Activated CD4-positive, alpha-beta T cell treated with anti-CD3 and anti-CD28 coated beads, Interleukin-2, amount 50 U/mL, for 24 hours (primary cell): ENCODE measurements at places on chromosomes 6 and 20.

DNA sequence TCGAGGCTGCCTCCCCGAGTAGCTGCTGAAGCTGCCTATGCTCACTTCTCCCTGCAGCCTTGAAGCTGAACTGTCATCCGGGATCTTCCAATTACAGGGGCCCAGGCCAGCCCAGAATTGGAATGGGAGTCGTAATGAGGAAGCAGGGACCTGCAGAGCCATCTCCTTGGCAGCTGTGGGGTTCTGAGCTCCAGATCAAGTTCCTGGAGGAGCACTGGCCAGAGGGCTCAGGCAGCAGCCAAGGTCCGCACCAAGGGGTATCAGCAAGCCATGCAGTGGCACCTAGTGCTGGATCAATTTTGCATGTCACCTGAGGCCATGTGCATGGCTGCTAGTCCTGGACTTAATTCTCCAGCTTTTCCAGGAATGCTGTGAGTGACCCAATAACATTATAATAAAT is 163.2 kb upstream of the TSHZ2 start:
- DNase-seq = no peak

DNA sequence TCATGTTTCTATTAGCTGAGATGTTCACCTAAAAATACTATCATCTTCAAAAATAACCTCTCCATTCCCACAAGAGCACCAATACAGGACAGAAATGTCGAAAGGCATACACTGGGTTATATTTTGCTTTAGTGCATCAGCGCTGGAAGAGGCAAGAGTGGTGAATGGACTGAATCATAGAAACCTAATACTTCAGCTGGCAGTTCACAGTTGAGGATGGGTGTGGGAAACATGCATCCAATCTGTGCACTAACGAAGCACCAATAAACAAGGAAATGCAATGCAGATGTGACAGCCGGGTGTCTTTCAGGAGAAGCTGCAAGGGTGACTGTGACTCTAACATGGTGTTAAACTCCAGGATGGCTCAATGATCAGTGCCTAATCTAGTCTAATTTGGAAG is 365.8 kb downstream of the ESR1 start:
- DNase-seq = no peak

DNA sequence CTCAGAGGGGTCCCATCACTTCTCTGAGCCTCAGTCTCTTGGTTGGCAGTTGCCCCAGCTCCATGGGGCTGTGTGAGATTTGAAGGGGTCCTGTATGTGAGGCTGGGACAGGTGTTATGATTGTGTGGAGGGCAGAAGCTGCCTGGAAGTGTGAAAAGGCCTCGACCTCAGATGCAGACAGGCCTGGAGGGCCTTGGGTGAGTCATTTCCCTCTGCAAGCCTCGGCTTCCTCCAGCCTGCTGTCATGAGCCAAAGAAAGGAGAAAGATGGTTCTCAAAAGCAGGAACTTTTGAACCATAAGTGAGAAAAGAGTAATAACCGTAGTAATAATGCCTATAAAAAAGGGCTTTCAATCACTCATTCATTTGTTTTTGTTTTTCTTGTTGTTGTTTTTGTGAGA is 37.5 kb downstream of the SNAI1 start:
- no peak for DNase-seq

GRCh38 chr6:35736253-35736894 is 458 bp upstream of the ARMC12 start:
- DNase-seq = peak; percentile 80

DNA sequence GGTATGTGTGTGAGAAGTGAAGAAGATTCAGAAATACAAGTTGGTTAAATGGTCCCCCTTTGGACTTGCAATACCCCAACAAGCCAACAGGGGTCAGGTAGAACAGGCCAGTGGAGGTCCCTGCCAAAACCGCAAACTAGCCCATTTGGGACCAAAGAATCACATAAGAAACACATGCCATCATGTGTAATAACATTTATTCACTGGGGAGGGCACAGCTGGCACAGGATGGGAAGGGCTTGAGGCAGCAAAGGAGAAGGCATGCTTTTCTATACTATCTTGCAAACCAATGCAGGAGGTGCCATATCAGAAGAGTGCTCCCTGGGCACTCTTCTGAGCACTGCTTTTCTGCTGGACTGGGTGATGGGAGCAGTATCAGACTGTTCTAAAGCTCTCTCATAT is 116.1 kb upstream of the TRAF3IP2 start:
- no peak for DNase-seq

GRCh38 chr20:709423-709822 is 33.8 kb upstream of the SCRT2 start:
- DNase-seq = no peak
